ENCODE measurements at places on chromosomes 1 and 21. TPM values are rescaled to one million over a fixed set of nuclear protein-coding genes. Genes with fewer than 3 reads are reported as not detected.

- no peak for DNase-seq
Observed at GRCh38 chr1:201452866-201453265, 16.1 kb downstream of the PHLDA3 start.

DNA sequence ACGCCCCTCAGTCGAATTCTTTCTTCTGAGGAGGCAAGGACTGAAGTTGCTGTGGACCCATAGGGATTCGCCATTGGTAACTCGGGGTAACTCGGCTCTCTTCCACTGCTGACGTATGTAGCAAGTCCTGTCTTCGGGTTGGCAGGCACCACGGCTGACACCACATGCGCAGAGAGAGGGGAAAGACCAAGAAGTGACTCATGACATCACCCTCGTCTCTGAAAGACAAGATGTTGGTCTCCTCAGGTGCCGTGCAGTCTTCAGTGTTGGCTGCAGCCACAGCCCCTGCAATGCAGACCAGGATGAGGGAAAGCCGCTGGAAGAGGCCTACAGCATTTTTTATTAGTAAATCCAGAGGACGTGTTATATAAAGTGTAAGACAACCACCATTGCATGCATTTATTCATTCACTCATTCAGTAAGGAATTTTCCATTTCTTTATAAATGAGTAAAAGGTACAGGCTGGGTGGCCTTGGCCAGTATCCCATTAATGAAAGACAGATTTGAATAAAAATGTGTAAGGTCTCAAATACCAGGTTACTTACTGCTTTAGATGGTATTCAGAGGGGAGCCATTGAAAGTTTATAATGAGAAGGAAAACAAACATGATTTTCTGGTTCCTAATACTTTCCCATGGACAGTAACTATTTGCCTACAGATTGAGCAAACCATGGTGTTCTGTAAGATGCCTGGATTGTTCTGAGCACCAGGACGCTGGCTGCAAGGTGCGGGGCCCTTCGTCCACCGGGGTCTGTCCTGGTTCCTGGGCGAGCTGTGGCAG lies 50.7 kb upstream of the IRF2BP2 start:
- DNase-seq: no peak

- DNase-seq: peak; percentile 51
Observed at GRCh38 chr1:177934927-177935326, 34.9 kb downstream of the SEC16B start.

GRCh38 chr1:79043506-79043905 lies 37.0 kb upstream of the ADGRL4 start:
- DNase-seq: peak; percentile 83

GRCh38 chr1:224828691-224829090 lies 100.8 kb upstream of the DNAH14 start:
- no peak for DNase-seq

ZSWIM5 gene
- total RNA-seq: 10.3 TPM

RAB13 gene
- total RNA-seq: 30.6 TPM

PLEKHA6 gene
- total RNA-seq: 71.7 TPM

Measured in cardiac muscle cell (in vitro differentiated cells and primary cell).